CD4-positive, alpha-beta T cell treated with Interleukin-10 for 1 hour (primary cell): ENCODE measurements at places on chromosomes 4 and X.

GRCh38 chr4:3112609-3113469, 38.4 kb downstream of the HTT start:
- DNase-seq, result no peak

- DNase-seq, result no peak
These were observed 29.3 kb downstream of the CXorf58 start for GRCh38 chrX:23937100-23937499.

DNA sequence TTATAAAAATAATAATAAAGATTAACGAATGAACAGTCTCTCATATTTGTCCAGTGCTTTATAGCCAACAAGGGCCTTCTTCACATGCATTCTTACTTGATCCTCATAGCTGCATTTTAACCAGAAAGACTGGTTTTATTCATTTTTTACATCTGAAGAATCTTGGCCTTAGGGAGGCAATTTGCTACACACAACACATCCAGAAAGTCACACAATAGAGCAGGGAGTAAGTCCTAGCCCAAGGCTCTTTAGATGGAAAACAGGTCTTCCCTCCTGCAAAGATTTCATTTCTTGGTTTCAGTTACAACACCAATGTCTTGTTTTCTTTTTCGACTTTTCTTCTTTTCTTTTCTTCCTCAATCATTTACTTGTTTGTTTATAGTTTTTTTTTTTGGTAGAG, 13.0 kb upstream of the C1GALT1C1 start:
- no peak for DNase-seq

DNA sequence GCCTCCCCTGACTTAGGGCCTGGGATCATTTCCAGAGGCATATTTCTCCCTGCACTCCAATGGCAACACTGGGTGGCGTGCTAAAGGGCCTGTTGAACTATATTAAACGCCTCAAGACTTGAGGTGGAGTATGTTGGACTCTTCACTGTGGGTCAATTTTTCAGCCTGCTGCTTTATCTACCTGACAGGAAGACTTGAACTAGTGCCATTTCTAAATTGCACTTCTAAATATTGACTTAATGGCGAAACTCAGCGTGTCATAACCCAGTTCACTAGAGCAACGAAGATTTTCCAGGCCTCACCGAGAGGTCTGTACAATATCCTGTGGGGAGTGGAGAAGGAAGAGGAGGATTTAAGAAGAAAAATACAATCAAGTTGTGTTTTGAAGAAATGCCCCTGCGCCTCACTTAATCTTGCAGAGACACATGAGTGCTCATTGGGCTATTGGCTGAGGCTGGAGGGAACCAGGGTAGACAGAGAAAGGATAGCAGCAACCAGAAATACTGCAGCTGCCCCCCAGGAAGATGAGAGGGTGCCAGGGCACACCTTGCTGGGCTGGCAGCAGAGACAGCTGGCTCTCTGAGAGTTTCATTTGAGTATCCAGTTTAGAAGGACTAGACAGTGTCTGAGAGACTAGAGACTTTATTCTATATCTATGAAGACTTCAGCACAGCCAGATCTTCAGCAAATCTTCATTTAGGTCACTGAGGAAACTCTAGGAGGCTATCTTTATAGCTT, 67.4 kb downstream of the ENPP6 start:
- DNase-seq, result no peak

DNA sequence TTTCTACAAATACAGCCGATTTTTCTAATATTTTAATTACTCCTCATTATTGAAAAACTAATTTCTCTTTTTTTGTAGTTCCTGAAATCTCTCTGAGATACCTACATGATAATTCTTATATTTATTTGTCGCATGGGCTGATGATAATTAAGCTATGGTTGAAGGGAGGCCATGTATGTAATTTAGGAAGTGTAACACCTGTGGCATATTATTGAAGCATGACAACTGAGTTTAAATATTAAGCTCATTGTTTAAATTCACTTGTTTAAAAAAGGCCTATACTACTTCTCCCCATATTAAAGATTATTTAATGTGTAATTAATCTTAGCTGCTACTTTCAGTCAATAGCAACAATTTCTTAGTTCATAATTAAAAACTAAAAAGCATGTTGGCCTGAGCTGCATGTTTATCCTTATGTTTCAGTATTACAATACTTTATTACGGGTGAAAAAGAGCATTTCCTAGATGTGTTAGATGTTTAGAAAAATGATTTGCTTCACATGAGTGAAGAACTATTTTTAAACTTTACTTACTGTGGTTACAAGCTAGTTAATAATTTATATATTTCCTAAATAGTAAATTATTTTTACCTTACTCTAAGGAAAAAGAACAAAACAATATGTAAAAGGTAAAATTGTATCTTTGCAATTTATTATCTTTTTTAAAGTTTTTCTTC, 122.4 kb downstream of the RAP1GDS1 start:
- DNase-seq, result no peak

- no peak for DNase-seq
These were observed 36.3 kb upstream of the PDGFRA start for GRCh38 chr4:54192811-54193210.

DNA sequence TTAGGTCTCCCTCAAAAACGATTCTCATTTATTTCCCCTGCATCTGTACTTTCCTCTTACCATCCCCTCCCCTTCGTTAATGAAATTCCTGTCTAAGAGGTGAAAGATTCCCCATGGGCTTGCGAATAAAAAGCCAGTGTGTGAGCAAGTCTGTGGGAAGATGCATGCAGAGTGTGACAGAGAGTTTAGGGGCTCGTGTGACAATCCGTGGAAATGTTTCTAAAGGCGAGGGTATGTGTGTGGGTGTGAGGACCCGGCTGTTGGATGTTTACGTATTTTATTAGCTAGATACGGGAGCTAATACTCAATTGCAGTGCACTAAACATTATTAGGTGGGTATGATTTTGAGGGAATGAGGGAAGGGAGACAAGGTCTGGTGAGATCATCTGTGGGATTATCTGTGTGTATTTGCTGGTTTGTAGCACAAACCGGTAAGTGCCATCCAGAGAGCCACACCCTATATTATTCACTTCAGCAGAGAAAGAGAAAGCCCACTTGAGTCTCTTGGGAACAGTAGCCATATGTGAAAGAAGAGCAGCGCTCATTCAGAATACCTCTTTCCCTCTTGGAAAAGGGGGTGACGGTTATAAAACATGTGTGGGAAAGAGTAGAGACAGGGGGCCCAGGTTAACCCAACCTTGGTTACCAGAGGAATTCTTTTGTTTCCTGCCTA, 893 bp upstream of the HOPX start:
- no peak for DNase-seq
